ENCODE measurements at places on chromosomes 12 and 14.

DNA sequence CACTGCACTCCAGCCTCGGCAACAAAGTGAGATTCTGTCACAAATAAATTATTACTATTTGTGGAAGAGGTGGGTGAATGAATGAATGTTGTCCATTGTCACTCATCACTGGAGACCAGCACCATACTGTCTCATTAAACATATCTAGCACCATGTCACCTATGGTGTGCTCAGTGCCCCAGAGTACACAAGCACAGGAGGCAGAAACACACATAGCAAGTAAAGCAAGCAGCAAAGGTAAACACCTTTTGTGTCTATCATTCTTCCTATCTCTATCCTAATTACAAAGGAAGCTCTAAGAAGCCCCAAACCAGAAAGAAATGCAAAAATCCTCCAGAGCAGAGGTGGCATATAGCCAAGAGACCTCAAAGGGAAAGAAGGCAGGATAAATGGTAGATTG is 9.2 kb downstream of the ERO1A start:
- no peak for DNase-seq

DNA sequence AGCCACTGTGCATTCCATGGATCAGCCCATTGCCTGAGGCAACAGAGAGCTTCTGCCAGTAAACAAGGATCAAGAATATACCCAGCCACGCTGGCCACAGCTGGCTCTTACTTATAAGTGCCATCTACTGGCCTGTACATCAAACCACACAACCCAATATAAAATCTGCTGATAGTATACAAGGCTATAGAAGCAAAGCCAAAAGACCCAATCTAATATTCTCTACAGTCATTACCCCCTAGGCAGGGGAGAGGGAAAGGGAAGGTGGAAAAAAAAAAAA is 4.4 kb upstream of the FAM186B start:
- no peak for DNase-seq

- no peak for DNase-seq
Measured at GRCh38 chr12:26346736-26347135, 151.4 kb downstream of the SSPN start.

DNA sequence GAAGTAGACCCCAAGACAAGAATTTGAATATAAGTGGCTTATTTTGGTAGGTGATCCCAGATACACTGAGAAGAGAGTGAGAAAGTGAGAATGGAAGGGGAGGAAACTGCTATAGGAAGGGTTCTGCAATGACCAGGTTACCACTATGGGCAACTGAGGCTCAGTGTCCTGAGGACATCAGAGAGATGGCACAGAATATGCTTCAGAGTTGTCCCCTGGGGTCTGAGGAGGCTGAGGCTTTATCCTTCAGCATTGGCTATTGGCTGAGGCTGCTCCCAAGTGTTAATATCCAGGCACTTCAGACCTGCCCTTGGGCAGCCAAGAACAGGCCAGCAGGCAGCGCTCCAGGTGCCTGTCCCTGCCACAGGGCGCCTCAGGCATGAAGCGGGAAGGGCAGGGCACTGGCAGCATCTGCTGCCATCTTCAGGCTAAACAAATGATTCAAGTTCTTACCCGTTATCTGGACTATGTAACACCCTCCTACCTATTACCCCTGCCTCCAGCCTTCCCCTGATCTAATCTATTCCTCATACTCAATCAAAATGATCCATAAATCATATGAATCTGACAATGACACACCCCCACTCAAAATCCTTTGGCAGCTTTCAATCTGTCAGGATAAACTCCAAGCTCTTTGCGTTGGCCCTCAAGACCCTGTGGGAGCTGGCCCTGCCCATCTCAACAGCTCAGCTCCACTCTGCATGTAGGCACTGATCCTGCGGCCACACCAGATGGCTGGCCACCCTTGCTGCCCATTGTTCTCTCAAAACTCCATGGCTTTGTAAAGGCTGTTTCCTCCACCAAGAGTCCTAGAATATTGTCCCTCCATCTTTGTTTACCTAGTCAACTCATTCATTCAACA is 42.4 kb downstream of the CKAP4 start:
- no peak for DNase-seq

- no peak for DNase-seq
Measured at GRCh38 chr12:22794017-22794416, 169.0 kb downstream of the ETNK1 start.
